ENCODE measurements at places on chromosomes 3 and 15. TPM values are rescaled to one million over a fixed set of nuclear protein-coding genes. Genes with fewer than 3 reads are reported as not detected.

- no peaks in the 10 kb centered on the region for H3K36me3 ChIP-seq
- DNase-seq, result no peak
- no peaks in the 10 kb centered on the region for H3K27me3 ChIP-seq
- no peaks in the 10 kb centered on the region for H3K4me1 ChIP-seq
- H3K27ac ChIP-seq, result no peak overlapping the region
- no peak overlapping the region for H3K4me3 ChIP-seq
These were observed 79.9 kb upstream of the ONECUT1 start for GRCh38 chr15:52870015-52870414.

DNA sequence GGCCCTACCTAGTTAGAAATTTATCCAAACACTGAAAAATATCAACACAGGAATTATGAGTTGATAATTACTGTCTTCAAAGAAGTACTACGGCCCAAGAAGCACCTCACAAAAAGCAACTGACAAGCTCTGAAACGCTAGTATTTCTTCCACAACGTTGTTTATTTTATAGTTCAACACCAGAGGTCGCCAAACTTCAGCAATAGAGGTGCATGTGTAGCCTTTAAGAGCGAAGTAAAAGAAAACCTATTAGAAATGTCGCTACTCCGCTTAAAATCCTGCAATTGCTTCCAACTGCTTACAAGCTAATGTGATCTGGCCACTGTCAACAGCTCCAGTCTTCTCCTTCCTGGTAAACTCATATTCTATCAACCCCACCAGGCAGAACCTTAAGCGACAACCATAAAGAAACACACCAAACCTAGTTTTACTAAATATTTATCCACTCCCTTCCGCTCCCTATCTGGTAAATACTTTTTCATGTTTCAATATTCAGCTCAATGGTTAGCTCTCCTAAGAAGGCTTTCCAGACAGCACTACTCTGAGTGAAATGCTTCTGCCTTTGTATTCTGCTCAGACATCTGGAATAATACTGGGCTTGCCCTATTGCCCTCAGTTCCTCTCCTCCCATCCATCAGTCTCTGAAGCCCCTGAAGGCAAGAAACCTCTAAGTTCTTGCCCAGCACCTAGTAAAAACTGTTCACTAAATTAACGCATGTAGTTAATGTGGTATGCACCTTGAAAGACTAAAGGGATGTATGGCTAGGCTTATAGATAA is 110.2 kb downstream of the NR1I2 start:
- no peak for DNase-seq
- no peak overlapping the region for H3K27ac ChIP-seq
- H3K27me3 ChIP-seq, result no peaks in the 10 kb centered on the region
- no peak overlapping the region for H3K4me3 ChIP-seq

TMEM212 gene
- total RNA-seq, result not detected

DNA sequence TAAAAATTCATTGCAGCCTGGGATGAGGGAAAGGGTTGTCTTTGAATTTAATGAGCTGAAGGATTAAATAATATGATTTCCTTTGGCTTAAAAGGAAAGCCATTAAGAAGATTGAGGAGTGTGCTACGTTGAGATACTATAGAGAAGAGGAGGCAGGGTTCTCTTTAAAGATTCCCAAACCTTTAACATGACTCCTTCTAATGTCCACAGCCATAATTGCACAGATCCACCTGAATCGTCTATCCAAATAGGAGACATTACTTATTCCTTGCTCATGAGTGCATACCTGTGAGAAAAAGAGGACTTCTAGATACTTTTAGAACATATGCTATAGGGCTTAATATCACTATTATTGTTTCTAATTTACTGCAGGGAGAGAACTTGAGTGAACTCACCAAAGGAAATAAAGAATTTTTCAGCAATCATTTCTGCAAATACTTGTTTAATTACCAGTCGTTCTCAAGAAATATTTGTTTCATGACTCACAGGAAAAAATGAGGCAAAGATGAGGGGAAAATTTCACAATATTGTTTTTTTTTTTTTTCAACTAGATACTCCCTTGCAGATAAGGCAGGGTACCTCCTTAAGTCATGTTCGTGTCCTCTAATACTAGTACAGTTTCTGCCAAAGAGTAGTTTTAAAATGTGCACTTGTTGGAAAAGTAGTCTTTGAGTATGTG is 8.9 kb upstream of the SUCNR1 start:
- no peaks in the 10 kb centered on the region for H3K36me3 ChIP-seq
- no peaks in the 10 kb centered on the region for H3K4me1 ChIP-seq
- H3K4me3 ChIP-seq, result no peak overlapping the region
- no peaks in the 10 kb centered on the region for H3K27me3 ChIP-seq
- no peak for DNase-seq

Measured in aorta (tissue), 5 donors.